ENCODE measurements at places on chromosomes 5 and 9.

- DNase-seq = no peak
Measured at GRCh38 chr5:83654427-83654994, 66.1 kb downstream of the HAPLN1 start.

GRCh38 chr5:82747986-82748385 lies 329.2 kb downstream of the TMEM167A start:
- DNase-seq = no peak

- peak; percentile 5 for DNase-seq
Measured at GRCh38 chr9:95970317-95970716, 94.8 kb downstream of the ERCC6L2 start.

- DNase-seq = no peak
Measured at GRCh38 chr5:50768634-50769033, 102.2 kb downstream of the PARP8 start.

DNA sequence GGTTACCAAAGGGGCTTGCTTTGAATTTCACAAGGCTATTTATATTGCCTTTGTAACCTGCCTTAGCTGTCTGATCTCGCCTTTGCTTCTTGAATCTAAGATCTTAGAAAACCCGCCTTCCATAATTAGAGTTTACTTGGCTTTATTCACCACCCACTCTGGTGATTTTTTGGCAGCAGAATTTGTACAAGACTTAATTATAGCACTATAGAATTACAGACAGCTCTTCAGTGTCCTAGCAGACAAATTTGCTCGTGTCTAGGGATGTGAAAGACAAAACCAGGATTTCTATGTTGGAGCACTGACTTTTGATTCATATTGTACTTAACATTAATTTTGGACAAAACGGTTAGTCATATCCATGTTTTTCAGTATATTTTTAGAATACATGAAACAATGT lies 306.6 kb downstream of the ADGRV1 start:
- no peak for DNase-seq

DNA sequence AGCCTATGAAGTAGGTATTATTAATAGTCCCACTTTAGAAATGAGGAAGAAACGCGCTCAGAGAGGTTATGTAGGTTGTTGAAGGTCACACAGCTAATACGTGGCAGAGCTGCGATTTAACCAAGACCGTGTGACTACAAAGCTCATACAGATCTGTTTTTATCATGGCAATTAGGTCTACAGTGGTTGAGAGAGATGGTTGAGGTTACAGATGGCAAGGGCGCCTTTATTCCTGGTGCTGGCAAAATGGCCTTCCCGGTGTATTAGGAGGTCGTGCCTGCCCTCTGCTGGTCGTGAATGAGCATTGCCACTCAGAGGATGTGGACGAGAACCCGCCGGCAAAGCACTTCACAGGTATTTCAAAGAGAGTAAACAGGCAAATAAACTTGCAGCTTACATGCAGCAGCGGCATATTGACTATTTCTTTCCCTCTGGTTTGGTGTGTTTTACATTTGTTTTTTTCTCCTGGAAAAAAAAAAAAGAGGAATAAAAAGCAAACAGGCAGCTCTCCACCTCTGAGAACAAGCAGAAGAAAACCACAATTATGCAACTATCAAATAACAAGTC lies 65.3 kb upstream of the EGFLAM start:
- DNase-seq = peak; percentile 46

GRCh38 chr5:90347462-90347861 lies 62.1 kb downstream of the CETN3 start:
- DNase-seq = no peak

GRCh38 chr5:143890487-143890886 lies 78.5 kb downstream of the HMHB1 start:
- DNase-seq = no peak

GRCh38 chr9:3862561-3862960 lies 336.8 kb upstream of the RFX3 start:
- DNase-seq = no peak

- DNase-seq = no peak
Measured at GRCh38 chr9:3863686-3864085, 337.9 kb upstream of the RFX3 start.

- no peak for DNase-seq
Measured at GRCh38 chr9:137606734-137607138, 1.2 kb downstream of the ARRDC1 start.

- no peak for DNase-seq
Measured at GRCh38 chr9:136528716-136529341, 17.0 kb downstream of the NOTCH1 start.

DNA sequence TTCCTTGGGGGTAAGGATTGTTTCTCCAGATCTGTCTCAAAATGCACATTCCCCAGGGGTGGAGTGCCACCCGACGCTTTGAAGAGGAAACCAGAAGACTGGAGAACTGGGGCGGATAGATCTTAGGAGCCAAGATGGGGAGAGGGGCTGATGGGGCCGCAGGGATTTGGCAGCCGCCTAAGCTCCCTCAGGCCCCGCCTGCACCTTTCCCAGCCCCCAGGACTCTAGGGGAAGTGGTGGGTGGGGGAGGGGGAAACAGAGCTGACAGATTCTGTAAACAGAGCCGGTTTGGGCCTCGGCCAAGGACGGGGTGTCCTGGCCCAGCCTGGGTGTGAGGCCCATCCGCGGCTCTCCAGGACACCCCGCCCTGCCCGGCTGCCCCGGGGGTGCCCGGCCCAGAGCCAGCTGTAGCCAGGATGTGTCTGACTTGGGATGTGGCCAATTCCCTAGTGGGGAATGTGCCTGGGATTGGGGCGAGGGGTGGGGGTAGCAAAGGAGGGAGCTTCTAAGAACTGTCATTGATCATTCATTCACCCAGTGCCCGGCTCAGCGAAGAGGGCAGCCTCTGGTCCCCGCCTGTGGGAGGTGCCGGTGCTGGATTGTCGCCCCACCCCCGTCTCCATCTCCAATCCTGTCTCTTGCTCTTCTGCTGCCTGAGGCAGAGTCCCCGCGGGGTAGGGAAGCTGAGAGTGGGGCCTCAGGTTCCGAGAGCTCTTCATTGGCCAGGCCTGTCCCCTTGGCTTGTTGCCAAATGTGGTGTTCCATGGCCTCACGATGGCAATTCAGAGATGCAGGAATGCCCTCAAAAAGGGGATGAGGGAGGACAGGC lies 54.8 kb upstream of the CDKN2AIPNL start:
- DNase-seq = peak; percentile 72

DNA sequence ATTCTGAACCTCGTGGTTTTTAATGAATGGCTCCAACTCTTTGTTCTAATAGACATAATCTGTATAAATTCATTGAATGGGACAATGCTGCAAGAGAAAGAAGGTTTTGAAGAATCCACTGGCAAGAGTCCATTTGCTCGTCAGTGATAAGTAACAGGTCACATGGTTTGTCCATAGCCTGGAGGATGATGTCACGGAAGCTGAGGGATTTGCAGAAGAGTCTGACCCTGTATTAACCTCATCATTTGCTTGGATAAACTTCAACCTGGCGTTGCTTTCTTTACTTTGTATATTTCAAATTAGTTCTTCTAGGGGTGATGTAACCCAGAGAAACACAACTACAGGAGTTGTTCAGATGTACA lies 197.4 kb downstream of the GAS1 start:
- peak; percentile 54 for DNase-seq

- no peak for DNase-seq
Measured at GRCh38 chr5:174312641-174313040, 267.1 kb downstream of the NSG2 start.

DNA sequence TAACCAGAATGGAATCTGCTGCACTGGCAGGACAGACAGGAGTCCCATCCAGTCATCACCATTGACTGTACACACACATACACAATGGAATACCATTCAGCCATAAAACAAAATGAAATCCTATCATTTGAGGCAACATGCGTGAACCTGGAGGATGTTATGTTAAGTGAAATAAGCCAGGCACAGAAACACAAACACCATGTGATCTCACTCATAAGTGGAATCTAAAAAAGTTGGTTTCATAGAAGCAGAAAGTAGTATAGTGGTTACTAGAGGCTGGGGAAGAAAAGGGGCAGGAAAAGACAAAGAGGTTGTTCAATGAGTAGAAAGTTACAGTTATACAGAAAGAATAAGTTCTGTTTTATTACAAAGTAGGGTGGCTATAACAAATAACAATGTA lies 884.0 kb upstream of the ACO1 start:
- no peak for DNase-seq

GRCh38 chr9:124551472-124552272 lies 44.5 kb upstream of the NR5A1 start:
- DNase-seq = peak; percentile 70

DNA sequence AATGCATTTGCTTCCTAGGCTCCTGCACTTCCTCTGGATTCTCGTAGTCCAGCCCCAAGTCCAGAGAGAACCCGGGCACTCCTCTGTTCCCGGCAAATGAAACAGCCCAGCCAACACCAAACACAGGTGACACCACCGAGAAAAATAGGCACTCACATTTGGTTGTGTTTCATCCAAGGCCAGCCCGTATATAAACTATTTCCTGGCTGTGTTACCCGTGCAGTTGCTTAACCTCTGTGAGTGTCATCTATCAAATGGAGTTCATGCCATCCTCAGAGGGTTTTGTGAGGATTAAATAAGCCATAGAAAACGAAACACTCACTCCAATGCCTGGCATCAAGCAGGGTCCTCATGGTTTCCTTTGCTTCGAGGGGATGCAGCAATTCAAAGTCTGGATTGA lies 115.2 kb downstream of the BOD1 start:
- no peak for DNase-seq

DNA sequence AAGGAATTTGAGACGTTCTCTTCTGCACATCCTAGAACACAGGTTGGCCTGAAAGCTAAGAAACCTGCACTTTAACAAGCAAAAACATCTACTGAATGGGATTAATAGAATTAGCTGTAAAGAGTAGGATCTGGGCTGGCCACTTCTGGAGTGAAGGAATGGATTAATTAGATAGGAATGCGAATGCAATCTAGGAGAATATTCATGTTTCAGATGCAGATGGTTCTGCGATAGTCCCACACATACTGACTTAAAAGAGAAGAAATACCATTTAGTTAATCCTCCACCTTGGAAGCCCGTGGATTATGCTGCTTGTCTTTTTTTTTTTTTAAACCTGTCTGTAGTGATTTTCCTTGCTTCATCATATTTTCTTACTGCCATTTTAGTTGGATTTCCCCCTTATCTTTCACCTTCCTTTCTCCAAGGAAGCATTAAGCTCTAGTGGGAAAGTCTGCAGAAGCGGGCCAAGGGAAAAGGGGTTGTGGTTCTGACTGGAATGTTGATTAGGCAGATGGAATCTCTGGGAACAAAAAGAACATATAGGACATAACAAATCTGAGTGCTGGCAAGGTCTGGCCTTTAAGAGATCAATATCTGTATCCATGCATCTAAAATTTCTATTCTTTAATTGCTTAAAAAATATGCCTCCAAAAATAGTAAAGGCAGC lies 152.4 kb downstream of the ALDH1A1 start:
- DNase-seq = no peak

- no peak for DNase-seq
Measured at GRCh38 chr5:119383008-119383407, 27.2 kb downstream of the TNFAIP8 start.

DNA sequence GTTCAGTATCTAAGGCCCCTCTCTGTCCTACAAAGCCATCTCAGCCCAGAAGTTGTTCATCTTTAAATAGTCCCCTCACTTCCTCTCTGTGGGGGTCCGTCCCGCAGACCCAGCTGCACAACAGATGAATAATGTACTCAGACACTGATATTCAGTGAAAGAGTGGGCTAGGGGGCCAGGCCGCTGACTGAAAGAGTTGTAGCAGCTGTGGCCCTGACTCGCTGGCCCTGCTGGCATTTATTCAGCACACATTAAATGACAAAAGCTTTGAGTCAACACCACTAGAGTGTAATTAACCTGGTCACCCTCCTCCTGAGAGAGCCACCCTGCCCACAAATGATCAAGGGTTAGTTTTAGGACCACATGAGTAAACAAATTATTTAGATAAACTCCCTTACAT lies 76.3 kb downstream of the MED10 start:
- no peak for DNase-seq

GRCh38 chr9:127773272-127773671 lies 5.2 kb downstream of the SH2D3C start:
- DNase-seq = no peak

GRCh38 chr5:82679660-82680059 lies 397.5 kb downstream of the TMEM167A start:
- no peak for DNase-seq

- DNase-seq = peak; percentile 40
Measured at GRCh38 chr5:34957857-34958690, 28.7 kb downstream of the DNAJC21 start.

DNA sequence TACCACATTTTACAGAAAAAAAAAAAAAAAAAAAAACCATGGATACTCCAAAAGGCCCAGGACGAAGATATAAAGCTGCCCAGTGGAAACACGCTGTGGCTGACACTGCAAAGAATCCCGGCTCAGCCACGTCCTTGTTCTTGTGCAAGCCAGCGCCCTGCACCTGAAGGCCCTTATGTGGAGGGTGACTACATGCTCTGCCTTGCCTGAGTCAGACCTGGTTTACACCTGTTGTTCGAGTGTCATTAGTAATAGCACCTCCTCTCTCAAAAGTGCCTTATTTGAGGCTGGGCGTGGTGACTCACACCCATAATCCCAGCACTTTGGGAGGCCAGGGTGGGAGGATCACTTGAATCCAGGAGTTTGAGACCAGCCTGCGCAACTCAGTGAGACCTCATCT lies 54.3 kb upstream of the ZSWIM6 start:
- DNase-seq = no peak

DNA sequence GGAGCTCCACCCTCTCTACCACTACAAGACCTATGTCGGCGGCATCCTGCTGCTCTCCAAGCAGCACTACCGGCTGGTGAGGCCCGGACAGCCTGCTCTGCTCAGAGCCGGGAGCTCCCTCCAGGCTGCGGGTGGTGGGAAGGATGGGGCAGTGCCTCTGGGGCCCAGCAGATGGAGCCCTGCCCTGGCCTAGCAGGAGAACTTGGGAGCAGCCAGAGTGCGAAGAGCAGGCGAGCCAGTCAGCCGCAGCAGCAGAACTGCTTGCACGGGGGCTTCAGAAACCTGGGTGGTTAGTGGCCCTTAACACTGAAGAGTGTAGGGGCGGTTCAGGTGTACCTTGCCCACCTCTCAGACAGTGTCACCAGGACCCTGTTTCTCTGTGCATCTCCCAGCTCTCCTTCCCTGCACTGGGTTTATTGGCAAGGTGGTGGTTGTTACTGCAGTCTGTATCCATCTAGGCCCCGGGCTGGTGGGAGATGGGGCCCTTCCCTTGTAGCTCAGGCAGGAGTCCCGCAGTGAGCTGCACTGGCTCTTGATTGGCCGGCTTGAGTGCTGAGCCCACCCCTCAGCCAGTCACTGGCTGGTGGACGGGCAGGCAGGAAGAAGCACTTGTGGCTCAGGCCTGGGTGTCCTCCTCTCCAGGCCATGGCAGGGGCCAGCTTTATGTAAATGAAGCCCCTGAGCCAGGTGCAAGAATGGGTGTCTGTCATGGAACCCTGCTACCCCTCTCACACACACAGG lies 7.7 kb downstream of the B4GALT7 start:
- DNase-seq = peak; percentile 83

DNA sequence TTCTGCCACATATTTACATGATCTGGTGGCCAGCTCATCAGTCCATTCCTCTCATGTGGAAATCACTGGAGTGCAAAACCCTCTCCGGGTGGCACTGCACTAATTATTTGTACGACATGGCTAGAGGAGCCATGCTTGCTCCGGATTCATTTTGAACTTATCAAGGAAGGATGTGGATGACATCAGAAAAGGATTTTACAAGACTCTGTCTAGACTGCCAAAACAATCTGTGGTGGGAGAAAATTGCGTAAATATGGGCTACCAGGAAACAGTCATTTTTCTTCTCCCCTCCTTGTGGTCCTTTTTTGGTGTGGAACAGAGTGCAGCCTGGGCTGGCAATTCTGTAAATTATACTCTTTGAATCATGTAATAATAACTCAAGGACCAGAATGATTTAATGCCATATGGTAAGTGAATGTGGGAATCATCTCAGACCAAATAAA lies 123.4 kb upstream of the IFNE start:
- DNase-seq = peak; percentile 56

GRCh38 chr9:27385606-27386322 lies 88.8 kb upstream of the EQTN start:
- DNase-seq = no peak

Data from HFFc6 (cell line).